ENCODE measurements at places on chromosomes 5 and 9.

DNA sequence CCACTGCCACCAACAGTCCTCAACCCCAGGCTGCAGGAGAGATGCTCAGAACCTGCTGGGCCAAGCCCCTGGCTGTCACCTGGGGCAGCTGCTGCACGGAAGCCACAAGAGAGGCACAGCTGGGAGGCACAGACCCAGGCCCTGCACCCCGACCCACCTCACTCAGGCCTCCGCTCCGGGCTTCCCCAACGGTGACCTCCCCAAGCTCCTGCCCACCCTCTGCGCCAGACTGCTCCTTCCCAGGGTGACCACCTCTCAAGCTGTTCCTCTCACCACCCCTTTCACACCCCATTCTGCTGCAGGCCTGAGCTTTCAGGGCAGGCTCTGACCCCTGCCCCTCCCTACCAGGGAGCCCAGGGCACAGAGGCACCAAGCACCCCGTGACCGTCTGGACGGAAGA, 33.0 kb downstream of the VAV2 start:
- no peak for DNase-seq

- DNase-seq: no peak
Observed at GRCh38 chr5:4802044-4802443, 338.1 kb upstream of the ADAMTS16 start.

- no peak for DNase-seq
Observed at GRCh38 chr5:97538912-97539311, 355.9 kb upstream of the RIOK2 start.

DNA sequence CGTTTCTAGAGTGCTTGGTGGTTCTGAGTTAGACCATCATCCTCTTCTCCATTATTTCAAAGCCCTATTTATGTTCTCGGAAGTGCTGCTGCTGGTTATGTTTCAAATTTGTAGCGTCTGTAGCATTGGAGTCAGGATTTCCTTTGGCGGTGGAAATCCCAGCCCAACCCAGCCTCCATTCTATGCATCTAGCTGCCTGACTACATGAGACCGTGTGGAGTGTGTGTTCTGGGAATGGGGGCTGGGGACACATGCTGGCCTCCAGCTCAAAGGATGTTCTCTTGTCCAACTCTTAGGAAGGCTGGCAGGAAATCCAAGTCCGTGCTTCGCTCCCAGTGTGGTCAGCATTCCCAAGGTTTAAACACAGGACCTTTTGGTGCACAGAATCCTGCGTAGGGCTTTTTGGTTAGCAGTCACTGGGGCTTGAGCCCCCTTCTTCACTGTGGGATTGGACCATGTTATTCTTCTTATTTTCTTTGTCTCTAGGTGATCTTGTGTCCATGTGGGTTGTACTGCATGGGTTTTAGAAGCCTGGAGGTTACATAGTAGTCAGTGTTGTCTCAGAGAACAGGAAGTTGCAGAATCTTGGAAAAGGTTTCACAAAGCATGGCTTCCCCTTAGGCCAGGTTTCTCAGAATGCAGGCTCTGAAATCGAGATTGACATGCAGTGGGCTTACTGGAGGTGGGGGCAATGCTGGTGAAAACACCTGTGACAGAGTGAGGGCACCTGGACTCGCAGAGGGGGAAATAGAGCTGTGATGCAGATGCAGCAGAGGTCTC, 132.2 kb downstream of the ARHGAP26 start:
- DNase-seq: no peak

DNA sequence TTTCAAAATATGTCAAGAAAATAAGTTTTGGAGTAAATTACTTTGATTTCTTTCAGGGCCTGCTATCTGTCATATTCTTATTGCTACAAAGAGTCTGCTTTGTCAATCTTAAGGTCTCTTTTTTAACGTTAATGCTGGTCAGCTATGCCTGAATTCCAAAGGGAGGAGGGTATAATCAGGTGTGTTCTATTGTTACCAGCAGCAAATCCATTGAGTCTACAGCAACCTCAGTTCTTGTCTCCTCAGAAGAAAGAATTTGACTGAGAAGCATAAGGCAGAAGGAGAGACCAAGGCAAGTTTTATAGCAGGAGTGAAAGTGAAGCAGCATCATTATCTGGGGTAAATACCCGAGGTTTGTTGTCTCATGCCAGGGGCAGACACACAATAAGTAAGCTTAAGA, 23.7 kb upstream of the MINAR2 start:
- no peak for DNase-seq

- DNase-seq: no peak
Observed at GRCh38 chr5:99948850-99949249, 586.3 kb upstream of the FAM174A start.

GRCh38 chr9:104686081-104686480, 8.2 kb upstream of the OR13D1 start:
- no peak for DNase-seq

All from NCI-H187 treated with DMSO at 0.1 percent for 48 hours (cell line).